LHCN-M2 (cell line): ENCODE measurements at places on chromosomes 12 and 14. TPM values are rescaled to one million over a fixed set of nuclear protein-coding genes. Genes with fewer than 3 reads are reported as not detected.

The PRB2 gene
- total RNA-seq: not detected in 2 replicates

DNA sequence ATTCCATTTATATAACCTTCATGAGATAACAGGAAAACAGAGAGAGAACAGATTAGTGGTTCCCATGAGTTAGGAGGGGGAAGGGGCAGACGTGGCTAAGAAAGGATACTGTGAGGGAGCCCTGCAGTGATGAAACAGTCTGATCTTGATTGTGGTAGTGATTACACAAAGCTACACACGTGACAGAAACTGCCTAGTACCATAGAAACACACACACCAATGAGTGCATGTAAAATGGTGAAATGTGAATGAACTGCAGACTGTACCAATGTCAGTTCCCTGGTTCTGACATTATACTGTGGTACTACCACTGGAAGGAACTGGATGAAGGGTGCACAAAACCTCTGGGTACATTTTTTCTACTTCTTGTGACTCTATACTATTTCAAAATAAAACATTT, 36.9 kb downstream of the NRDE2 start:
- DNase-seq: no peak

DNA sequence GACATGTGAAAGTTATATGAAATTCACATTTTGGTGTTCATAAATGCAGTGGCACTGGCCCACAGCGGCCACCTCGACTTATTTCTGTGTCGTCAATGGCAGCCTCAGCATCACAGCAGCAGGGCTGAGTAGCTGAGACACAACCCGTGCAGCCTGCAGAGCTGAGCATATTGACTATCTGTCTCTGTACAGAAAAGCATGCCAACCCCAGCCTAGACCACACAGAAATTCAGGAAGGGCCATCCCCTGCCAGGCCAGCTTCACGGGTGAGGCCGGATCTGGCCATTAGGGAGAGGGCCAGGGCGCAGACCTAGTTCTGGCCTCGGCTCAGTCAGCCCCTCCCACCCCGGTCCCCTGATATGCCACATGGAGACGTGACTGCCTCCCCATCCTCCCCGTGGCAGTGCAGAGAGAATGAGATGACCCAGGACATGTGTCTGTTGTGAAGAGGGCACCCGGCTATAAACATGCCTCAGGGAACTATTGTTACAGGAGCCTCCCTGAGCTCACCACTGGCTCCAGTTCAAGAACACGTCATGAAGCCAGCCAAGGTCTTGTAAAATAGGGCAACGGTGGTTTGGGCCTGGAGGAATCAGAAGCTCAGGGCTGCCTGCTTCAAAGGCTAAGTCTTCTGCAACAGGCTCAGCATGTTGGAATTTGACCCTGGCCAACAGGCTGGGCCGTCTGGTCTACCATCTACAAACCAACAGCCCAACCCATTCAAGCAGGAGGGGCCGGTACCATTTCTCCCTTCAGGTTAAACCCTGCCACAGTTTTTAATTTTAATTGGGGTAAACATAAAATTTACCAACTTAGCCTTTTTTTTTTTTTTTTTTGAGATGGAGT, 25.5 kb downstream of the SCARB1 start:
- DNase-seq: peak; percentile 90

GRCh38 chr12:38123566-38124246, 192.9 kb upstream of the ALG10B start:
- no peak for DNase-seq
